Psoas muscle (tissue), 8 donors: ENCODE measurements at places on chromosomes 6 and 20.

DNA sequence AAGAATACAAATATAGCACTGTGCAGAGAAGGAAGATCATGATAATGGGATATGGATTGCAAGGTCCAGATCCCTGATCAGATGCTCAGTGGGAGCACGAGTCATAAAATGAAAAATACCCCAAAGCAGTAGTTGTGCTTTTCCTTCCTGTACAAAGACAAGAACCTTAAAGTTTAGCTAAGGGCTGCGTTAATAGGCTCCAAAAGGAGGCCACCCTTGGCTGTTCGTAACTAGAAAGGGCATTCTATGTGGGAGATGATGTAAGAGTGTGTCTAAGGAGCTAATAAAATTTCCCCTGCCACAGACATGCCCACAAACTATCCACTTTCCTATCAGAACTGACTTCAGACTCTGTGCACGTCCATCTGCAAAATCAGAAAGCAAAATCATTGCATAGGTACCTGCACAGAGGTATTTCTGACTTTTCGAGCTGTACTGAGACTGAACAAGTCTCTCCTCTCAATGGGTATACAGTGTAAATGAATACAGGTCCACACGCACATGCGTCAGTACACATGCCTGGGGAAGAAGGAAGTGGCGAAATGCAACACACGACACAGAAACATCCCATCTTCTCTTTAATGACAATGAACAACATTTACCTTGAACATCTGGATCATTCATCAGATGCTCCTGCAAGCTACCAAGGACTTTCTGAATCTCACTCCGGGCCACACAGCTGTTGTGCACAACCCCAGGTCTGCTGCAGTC, 16.9 kb upstream of the ANKRD60 start:
- no peak for DNase-seq

GRCh38 chr6:16334671-16335070, 96.3 kb downstream of the GMPR start:
- peak; percentile 76 for DNase-seq

GRCh38 chr6:167148021-167148420, 9.8 kb downstream of the GPR31 start:
- DNase-seq: no peak

DNA sequence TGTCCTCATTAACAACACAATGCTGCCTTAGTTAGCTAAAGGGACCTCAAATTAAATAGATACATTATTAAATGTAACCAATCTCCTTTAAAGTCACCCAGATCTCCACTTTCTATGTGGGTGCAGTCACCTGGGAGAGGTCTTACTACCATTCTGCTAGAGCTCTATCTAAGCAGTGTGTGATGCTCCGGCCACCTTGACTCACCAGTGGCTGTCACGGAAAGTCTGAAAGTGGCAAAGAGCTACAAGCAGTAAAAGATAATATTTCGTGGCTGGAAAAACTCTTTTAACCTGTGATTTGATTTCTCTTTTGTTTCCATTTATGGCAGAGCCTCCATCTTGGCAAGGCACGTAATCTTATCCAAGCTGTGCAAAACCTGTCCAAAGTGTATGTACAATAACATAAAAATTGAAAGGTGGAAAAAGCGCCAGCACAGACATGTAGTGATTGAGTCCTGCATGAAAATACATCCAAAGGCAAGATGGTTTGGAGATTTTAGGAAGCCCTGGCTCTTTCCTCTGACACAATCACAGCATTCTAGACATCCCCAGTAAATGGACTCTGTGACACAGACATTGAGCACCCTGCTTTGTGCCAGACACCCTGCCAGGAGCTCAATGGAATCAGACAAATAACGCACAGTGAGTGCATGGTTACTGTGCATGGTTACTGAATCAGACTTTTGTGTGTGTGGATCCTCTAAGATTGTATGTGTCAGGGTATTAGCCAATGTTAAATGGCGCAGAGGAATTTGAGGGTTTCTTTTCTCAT, 116.6 kb downstream of the ADAT2 start:
- DNase-seq: no peak

DNA sequence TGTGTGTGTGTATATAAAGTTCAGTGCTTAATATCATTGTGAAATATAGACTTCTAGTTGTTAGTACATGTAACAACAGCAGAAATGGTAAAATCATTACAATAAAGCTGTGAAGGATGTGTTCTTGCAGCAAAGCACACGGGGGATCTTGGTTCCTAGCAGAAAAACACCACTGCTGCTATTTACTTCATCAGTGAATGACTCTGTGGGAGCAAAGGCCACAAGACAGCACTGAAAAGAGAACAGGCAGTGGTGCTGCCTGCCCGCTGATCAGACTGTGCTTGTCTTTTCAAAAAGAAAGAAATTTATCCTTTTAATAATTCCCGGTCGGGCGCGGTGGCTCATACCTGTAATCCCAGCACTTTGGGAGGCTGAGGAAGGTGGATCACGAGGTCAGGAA, 689.9 kb upstream of the CITED2 start:
- no peak for DNase-seq

DNA sequence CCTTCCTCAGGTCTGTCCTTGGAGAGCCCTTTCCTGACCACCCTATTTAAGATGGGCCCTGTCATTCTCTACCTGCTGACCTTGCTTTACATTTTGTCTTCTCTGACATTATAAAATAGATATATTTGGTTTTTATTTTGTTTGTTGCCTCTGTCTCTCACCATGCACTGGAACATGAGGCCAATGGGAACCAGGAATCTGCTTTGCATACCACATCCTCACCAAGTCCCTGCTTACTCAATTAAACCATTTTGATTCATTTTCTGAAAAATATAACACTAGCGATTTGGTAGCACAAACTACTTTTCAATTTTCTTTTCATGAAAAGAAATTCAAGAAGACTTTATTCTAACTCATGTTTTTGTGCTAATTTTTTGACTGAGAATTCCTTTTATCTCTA, 32.8 kb upstream of the POPDC3 start:
- DNase-seq: no peak

- no peak for DNase-seq
Observed at GRCh38 chr20:17584689-17585088, 14.8 kb downstream of the DSTN start.

DNA sequence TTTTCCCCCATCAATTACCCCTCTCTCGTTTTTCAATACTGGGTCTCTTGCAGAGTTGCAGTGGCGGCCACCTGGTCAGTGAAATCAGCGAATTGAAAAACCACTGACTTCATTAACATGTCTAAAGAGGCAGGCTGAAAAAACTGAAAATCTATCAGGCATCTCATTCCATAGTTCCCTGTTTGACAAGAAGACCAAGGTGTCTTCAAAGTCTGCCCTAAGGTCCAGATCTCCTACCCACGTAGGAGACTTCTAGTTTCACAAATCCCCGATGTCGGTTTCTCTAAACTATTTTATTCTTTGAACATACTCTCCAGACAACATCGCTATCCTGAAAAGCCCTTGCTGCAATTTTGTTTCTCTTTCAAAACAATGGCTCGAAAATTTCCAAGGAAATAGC, 796 bp upstream of the TUBB start:
- DNase-seq: no peak

DNA sequence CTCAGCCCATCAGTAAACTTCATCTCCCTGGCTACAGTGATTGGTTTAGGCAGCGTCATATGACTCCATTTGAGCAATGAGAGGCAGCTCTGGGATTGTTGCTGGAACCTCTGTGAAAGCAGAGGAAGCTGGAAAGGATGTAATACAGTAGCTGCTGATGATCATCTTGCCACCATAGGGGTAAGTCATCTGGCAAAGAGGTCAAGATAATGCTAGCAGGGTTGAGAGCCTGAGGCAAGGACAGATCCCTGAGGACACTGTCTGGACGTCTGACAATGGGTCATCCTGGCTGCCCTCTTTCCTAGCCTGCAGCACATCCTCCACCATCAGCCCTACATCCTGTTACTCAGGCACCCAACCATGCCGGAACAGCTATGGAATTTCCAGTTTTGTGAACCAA, 25.5 kb upstream of the FKBP1A start:
- no peak for DNase-seq

GRCh38 chr6:56292505-56293181, 45.3 kb upstream of the COL21A1 start:
- DNase-seq: no peak

GRCh38 chr6:107698146-107698545, 126.0 kb downstream of the SCML4 start:
- DNase-seq: no peak

DNA sequence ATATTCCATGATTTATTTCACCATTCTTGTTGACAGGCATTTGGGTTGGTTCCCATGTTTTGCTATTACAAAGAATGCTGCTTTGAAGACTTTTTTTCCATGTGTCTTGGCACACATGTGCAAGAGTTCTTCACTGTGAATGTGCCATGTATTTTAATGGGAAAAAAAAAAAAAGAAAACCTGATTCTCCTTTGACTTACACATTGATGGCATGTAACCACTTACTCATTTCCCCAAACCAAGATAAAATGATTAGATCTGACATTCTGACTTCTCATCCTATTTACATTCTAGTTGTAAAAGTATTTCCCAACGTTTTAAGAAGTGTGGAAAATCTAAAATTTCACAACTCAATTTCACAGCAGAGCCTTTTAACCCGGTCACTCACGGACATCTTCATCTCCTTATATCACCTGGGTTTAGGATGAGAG, 4.4 kb downstream of the CAP2 start:
- no peak for DNase-seq

DNA sequence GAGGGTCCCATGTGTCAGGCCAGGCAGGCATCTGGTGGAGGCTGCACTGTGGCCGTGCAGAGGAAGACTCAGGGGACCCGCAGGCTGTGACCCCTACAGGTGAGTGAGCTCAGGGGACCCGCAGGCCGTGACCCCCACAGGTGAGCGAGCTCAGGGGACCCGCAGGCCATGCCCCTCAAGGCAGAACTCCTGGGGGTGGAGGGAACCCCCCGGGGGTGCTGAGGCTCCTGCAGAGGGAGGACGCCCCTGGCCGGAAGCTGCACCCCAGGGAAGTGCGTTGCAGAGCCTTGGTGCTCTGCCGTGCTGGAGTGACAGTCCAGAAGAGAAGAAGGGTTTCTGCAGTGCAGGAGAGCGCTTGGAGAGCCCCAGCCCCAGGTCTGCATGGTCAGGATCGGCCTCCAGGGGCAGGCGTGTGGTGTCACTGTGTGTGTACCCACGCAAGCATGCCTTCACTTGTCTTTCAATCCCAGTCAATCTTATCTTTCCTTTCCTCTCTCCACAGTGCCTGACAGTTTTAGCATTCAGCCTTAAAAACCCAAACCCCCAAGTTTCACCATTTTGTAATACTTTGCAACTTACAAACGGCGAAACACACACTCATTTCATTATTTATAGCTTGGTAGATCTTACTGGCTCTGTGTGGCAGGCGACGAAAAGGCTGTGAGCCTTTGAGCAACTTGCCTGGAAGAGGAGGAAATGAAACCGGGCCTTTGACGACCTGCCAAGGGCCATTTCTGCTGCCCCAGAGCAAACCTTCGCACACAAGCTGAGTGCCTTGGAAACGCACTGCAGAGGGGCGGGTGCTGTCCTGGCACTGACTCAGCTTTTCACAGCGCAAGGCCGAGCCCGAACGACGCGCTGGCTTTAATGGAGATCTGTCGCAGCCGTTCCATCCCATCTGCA, 101.4 kb upstream of the AGPAT4 start:
- DNase-seq: peak; percentile 61

- DNase-seq: no peak
Observed at GRCh38 chr6:13338038-13338437, 9.7 kb upstream of the TBC1D7 start.

DNA sequence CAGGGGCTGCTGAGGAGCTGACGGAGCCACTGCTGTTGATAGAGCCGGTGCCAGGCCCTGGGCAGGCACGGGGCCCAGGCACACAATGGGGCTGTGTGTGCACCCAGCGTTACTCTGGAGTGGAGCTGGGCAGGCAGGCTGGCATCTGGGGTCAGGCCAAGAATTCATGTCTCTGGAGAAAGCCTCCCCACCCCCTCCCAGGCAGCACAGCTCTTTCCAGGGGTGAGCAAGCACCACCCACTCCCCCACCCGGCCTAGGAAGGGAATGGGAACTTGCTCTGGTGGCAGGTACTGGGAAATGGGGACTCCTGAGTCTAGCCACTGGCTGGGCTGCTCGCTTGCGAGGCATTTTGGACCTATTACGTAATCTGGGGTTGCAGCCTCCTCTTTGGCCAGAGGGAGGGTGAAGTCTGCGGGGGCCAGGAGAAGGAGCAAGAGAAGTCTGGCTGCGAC, 22.7 kb downstream of the TFEB start:
- DNase-seq: peak; percentile 56

DNA sequence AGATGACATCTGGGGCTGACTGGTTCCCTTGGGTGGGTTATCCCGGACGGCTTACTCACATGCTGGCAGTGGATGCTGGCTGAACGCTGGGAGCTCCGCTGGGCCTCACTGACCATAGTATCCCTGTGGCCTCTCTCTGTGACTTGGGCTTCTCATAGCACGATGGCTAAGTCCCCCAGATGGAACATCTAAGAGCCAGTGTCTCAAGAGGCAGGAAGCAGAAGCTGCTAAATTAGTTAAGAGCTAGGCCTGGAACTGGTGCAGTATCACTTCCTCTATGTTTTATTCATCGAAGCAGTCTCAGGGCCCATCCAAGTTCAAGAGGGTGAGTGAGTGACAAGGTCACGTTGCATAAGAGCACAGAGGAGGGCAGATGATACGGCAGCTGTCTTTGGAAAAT, 116.5 kb upstream of the LAMP5 start:
- DNase-seq: no peak

GRCh38 chr20:45857882-45858216, 435 bp downstream of the ZSWIM3 start:
- DNase-seq: no peak

DNA sequence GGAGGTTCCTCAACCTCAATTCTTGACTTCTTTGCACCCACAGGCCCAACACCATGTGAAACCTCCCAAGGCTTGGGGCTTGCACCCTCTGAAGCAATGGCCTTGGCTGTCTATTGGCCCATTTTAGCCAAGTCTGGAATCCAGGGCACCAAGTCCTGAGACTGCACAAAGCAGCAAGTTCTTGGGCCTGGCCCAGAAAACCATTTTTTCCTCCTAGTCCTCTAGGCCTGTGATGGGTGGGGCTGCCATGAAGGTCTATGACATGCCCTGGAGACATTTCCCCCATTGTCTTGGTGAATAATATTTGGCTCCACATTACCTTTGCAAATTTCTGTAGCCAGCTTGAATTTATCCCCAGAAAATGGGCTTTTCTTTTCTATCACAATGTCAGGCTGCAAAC, 849.6 kb upstream of the MANEA start:
- no peak for DNase-seq

GRCh38 chr20:51362254-51362653, 180.3 kb downstream of the NFATC2 start:
- no peak for DNase-seq

GRCh38 chr6:132931936-132932514, 117.7 kb downstream of the RPS12 start:
- no peak for DNase-seq

DNA sequence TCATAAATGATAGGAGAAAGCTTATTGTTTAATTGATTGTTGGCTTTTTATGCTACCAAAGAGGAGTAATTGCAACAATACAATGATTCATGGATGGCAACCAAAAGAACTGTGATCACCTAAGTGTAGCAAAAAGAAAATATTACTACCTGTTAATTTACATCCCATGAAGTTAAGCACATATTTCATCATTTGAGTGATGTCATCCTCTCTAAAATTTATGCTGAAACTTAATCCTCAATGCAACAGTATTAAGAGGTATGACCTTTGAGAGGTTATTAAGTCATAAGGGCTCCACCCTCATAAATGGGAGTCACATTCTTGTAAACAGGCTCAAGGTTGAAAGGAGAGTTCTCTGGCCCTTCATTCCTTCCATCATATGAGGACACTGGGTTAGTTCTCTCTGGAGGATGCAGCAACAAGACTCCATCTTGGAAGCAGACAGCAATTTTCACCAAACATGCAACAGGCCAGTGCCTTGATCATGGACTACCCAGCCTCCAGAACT, 190.6 kb upstream of the GRIK2 start:
- DNase-seq: no peak
